ENCODE measurements at places on chromosomes 4 and X. TPM values are rescaled to one million over a fixed set of nuclear protein-coding genes. Genes with fewer than 3 reads are reported as not detected.

Gene NPY1R
- 0.62 TPM for total RNA-seq

Gene MGAT4D
- not detected for total RNA-seq

Gene TMEM150C
- total RNA-seq, result 4.3 TPM

Gene MAPK10
- total RNA-seq, result 20.8 TPM

Gene PIGA
- total RNA-seq, result 14.4 TPM

Gene GABRG1
- 0.18 TPM for total RNA-seq

Gene PCYT1B
- 17.1 TPM for total RNA-seq

DNA sequence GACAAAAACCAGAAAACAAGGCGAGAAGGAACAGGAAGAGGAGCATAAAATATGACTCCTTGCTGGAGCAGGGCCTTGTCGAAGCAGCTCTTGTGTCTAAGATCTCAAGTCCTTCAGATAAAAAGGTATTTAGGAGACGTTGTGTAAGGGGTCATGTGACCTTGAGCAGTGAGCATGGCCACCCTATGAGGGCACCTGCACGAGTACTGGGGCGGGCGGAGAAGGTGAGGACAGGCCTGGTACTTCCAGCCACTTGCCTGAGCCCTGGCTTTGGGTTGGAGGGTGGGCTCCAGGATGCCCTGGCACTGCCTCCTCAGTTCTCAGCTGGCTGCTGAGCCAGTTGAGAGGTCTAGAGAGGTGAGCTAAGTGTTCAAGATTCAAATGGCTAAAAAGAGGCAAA lies 29.9 kb downstream of the NSD2 start:
- DNase-seq, result no peak
- no peaks in the 10 kb centered on the region for H3K27me3 ChIP-seq
- no peak overlapping the region for H3K27ac ChIP-seq
- peaks cover 32% of the 10 kb centered on the region for H3K36me3 ChIP-seq
- H3K4me1 ChIP-seq, result peaks cover 9% of the 10 kb centered on the region

- H3K4me1 ChIP-seq, result peaks cover 36% of the 10 kb centered on the region
- no peaks in the 10 kb centered on the region for H3K27me3 ChIP-seq
- DNase-seq, result no peak
- H3K4me3 ChIP-seq, result no peak overlapping the region
- H3K27ac ChIP-seq, result no peak overlapping the region
Observed at GRCh38 chr4:18012807-18013462, 8.6 kb downstream of the LCORL start.

- H3K27me3 ChIP-seq, result peaks cover 80% of the 10 kb centered on the region
- H3K36me3 ChIP-seq, result no peaks in the 10 kb centered on the region
- H3K27ac ChIP-seq, result no peak overlapping the region
- DNase-seq, result peak; percentile 68
- H3K4me1 ChIP-seq, result no peaks in the 10 kb centered on the region
Observed at GRCh38 chr4:3880615-3881120, 114.5 kb downstream of the ADRA2C start.

GRCh38 chrX:15404401-15405096 lies 20.3 kb upstream of the VEGFD start:
- H3K4me3 ChIP-seq, result no peak overlapping the region
- H3K36me3 ChIP-seq, result peaks cover 3% of the 10 kb centered on the region
- H3K27ac ChIP-seq, result no peak overlapping the region
- H3K4me1 ChIP-seq, result peaks cover 8% of the 10 kb centered on the region
- no peaks in the 10 kb centered on the region for H3K27me3 ChIP-seq

- H3K4me3 ChIP-seq, result no peak overlapping the region
- no peak overlapping the region for H3K27ac ChIP-seq
- H3K27me3 ChIP-seq, result no peaks in the 10 kb centered on the region
- no peaks in the 10 kb centered on the region for H3K36me3 ChIP-seq
- DNase-seq, result no peak
Observed at GRCh38 chrX:39492497-39493162, 605.1 kb downstream of the BCOR start.

DNA sequence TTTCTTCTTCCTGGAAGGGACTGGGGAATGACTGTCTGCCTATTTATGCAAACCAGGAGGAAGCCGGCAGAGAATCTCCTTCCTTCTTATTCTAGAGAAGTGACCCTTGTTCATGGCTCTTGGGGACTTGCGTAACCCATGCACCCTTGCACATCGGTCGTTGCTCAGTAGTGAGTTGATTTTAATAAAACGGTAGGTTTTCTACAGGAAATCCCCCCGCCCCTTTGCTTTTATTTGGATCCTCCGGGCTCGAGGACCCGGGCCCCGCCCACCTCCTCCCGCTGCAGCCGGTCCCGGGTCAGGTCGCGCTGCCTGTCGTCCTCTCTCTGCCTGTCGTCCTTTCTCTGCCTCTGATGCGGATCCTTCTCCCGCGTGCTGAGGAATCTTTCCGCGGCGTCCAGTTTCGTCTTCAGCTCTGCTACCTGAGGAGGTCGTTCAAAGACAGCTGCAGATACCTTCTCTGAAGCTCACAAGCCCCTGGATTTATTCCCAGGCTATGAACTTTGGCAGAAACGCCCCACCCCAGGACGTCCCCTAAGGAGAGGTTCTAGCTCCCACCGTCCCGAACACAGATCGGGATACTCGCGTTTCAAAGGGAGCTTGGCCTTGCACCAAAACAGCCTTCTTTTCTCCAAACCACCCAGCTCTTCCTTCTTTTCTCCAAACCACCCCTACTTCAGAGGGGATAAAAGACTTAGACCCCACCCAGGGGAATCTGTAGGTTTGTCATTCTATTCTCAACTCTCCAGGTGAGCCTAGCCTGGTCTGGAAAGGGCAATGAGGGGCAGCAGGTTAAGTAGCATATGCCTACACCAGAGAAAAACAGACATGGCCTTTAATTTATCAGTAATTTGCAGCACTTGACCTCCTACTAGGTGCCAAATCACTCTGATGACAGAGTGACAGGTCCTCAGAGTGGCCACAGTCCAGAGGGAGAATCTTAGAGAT lies 7.0 kb downstream of the TNIP3 start:
- H3K27me3 ChIP-seq, result peaks cover 4% of the 10 kb centered on the region
- H3K36me3 ChIP-seq, result no peaks in the 10 kb centered on the region
- DNase-seq, result peak; percentile 21
- H3K4me3 ChIP-seq, result peak overlapping the region; percentile 76
- H3K27ac ChIP-seq, result no peak overlapping the region

- no peak overlapping the region for H3K27ac ChIP-seq
- no peak for DNase-seq
- peaks cover 6% of the 10 kb centered on the region for H3K36me3 ChIP-seq
- no peak overlapping the region for H3K4me3 ChIP-seq
- H3K27me3 ChIP-seq, result no peaks in the 10 kb centered on the region
Observed at GRCh38 chr4:182765987-182766856, 151.0 kb downstream of the DCTD start.

GRCh38 chr4:182449186-182449929 lies 206.2 kb downstream of the TENM3 start:
- H3K27me3 ChIP-seq, result no peaks in the 10 kb centered on the region
- H3K36me3 ChIP-seq, result no peaks in the 10 kb centered on the region
- no peak for DNase-seq
- peaks cover 49% of the 10 kb centered on the region for H3K4me1 ChIP-seq
- H3K27ac ChIP-seq, result peak overlapping the region; percentile 94

- peak overlapping the region; percentile 55 for H3K4me3 ChIP-seq
- H3K4me1 ChIP-seq, result peaks cover 24% of the 10 kb centered on the region
- DNase-seq, result no peak
- H3K27me3 ChIP-seq, result no peaks in the 10 kb centered on the region
- H3K27ac ChIP-seq, result peak overlapping the region; percentile 76
Observed at GRCh38 chrX:3548765-3549391, 164.6 kb downstream of the PRKX start.

DNA sequence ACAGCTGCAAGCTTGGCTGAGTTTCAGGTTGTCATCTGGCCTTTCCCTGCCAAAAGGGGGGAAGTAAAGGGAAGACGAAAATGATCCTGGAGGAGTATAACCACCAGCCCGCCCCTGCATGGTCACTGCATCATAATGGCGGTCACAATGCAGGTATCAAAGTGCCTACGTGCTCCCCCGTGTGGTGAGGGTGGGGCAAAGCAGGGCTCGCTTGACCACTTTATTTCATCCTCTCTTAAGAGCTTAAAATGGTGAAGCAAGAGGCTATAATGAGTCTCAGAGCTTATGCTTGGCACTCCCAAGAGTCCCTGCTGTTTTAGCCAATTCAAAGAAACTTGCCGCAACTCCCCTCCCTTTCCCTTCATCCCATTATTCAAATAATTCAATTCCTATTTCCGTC lies 105.6 kb downstream of the APOOL start:
- H3K4me3 ChIP-seq, result no peak overlapping the region
- H3K36me3 ChIP-seq, result no peaks in the 10 kb centered on the region
- no peaks in the 10 kb centered on the region for H3K4me1 ChIP-seq
- no peaks in the 10 kb centered on the region for H3K27me3 ChIP-seq

DNA sequence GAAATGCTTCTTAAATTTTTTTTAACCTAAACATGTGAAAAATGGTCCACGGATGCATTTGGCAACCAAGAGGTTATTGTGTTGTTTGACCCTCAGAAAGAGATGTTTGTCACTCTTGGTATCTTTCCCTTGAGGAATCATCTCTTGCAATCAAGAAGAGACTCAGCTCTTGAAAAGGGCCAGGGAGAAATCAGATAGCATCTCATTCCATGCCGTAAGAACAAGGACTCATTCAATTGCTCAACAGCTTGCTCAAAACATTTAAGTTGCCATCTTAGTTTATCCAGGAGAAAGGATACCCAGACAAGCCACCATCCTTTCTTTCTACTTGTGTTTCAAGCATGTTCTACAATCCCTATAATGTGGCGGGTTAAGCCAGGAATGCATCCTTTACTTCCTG lies 209.5 kb upstream of the LNX1 start:
- H3K4me1 ChIP-seq, result no peaks in the 10 kb centered on the region
- DNase-seq, result no peak
- no peak overlapping the region for H3K4me3 ChIP-seq
- H3K27ac ChIP-seq, result no peak overlapping the region
- H3K36me3 ChIP-seq, result no peaks in the 10 kb centered on the region

DNA sequence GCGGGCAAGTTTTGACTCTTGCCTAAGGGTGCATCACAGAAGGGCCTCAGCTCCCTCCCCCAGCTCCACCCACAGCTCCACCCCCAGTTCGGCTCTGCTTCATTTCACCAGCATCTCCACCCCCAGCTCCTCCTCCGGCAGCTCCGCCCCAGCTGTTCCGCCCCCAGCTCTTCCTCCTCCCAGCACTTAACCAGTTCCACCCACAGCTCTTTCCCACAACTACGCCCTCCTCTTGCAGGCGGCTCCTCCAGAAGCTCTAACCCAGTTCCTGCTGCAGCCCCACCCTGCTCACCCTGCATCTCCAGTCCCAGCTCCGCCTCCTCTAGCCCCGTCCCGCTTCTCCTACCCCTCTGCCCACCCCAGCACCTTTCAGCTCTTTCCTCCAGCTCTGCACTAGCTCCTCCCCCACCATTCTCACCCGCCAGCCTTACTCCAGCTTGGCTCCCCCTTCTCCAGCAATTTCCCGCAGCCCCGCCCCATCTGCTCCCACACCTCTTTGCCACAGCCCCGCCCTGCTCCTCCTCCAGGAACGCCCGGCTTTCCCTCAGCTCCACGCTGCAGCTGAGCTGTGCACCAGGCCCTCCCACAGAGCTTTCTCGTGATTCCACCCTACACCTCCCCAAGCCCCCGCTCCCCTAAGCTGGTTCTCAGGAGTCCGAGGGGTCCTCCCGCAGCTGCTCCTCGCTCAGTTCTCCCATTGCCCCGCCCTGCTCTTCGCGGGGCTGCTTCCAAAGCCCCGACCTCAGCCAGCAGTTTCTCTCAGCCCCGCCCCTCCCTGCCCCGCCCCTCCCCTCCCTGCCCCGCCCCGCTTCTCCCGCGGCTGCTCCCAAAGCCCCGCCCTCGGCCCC lies 1.3 kb upstream of the EOLA1 start:
- H3K27ac ChIP-seq, result peak overlapping the region; percentile 93
- peak overlapping the region; percentile 80 for H3K4me3 ChIP-seq
- no peaks in the 10 kb centered on the region for H3K36me3 ChIP-seq
- peaks cover 8% of the 10 kb centered on the region for H3K4me1 ChIP-seq

DNA sequence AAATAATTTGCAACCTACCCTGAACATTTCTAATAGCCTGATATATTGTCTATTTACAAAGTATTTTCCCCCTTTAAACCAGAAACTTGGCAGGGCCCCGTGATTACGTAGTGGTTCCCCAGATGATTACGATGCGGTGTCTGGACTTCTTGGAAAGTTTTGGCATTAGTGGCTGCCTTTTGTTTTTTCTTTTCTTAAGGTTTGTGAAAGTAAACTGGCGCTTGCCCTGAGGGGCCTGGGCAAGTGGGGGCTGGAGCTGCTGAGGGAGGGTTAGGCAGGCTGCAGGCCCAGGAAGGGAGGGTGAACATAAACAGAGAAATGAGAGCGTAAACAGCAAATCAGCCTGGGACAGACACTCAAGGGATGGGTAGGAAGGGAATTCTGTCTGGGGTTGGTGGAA lies 123.6 kb upstream of the MSX1 start:
- H3K4me1 ChIP-seq, result peaks cover 34% of the 10 kb centered on the region
- peak; percentile 56 for DNase-seq
- peaks cover 2% of the 10 kb centered on the region for H3K36me3 ChIP-seq

DNA sequence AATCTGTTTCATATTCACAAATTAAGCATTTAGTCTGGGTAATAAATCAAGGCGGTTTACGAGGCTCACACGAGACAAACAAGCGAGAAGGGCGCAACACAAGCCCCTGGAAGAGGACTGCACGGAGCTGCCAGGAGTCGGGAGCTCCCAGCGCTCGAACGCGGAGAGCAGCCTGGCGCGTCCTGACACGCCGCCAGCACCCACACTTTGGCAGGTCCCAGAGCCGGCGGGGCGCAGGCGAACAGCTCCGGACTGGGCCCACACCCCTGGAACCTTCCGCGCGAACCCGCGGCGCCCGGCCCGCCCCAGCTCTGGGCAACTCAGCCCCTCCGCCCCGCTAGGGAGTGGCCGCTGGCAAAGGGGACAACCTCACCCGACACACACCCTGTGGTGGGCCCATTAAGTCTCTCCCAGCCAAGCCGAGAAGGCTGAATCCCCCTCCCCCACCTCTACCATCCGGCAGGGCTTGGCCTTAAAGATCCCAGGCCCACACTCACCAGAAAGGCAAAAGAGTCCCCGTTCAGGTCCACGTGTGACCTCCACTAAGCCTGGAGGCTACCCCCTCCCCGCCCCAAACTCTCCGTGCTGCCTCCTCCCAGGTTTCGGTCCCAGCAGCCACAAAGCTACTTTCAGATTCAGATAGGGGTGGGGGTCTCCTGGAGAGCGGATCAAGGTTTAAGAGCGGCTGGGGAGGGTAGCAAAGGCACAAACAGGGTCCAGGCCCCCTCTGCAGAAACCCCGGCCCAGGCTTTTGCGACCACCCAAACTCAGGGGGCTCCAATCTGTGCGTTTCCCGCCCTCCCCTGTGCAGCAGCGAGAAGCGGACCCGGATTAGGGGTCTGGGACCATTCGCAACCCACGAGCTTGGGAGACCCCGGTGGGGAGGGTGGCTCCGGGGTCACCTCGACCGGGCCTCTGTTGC lies 47.5 kb upstream of the BCOR start:
- H3K4me3 ChIP-seq, result peak overlapping the region; percentile 68
- peak overlapping the region; percentile 16 for H3K27ac ChIP-seq
- H3K36me3 ChIP-seq, result no peaks in the 10 kb centered on the region
- H3K4me1 ChIP-seq, result peaks cover 45% of the 10 kb centered on the region

GRCh38 chr4:137668885-137669545 lies 136.7 kb upstream of the PCDH18 start:
- no peak for DNase-seq
- H3K4me3 ChIP-seq, result no peak overlapping the region
- no peaks in the 10 kb centered on the region for H3K27me3 ChIP-seq
- peak overlapping the region; percentile 39 for H3K27ac ChIP-seq
- H3K4me1 ChIP-seq, result peaks cover 36% of the 10 kb centered on the region

GRCh38 chrX:152177497-152178269 lies 39.3 kb upstream of the MAGEA10 start:
- DNase-seq, result no peak
- H3K4me3 ChIP-seq, result no peak overlapping the region
- no peaks in the 10 kb centered on the region for H3K27me3 ChIP-seq
- no peaks in the 10 kb centered on the region for H3K4me1 ChIP-seq
- no peaks in the 10 kb centered on the region for H3K36me3 ChIP-seq
- no peak overlapping the region for H3K27ac ChIP-seq

- peaks cover 21% of the 10 kb centered on the region for H3K27me3 ChIP-seq
- peaks cover under 1% of the 10 kb centered on the region for H3K4me1 ChIP-seq
Observed at GRCh38 chr4:74370912-74371311, 6.0 kb downstream of the EREG start.
